ENCODE measurements at places on chromosomes 6 and 20.

DNA sequence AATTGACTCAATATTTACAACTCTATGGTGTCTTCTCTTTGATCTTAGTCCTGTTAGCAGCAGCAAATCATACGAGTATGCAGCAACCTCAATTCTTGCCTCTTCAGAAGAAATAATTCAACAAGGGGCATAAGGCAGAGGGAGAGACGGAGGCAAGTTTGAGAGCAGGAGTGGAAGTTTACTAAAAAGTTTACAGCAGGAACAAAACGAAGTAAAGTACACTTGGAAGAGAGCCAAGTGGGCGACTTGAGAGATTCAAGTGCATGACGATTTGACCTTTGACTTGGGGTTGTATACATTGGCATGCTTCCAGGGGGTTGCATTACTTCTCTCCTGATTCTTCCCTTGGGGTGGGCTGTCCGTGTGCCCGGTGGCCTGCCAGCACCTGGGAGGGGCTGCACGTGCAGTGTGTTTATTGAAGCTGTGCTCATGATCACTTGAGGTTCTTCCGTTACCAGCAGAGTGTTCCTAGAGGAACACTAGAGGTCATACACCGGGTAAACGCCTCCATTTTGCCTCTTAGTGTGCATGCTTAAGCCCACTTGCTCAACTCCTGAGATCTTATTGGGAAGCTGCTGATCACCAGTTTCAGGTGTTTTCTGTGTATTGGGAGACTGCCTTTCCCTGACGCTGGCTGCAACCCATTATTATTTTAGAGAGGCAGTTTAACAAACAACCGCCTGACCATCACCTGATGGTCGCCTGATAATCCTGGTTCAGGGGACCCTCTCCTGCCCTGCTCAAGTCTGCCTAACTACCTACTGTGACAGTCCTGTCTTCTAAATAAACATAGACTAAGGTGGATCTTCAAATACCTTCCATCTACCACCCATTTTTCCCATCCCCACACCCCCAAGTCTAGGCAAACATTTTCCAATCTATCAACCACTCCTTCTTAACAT, 172.4 kb upstream of the MYLIP start:
- DNase-seq, result no peak

DNA sequence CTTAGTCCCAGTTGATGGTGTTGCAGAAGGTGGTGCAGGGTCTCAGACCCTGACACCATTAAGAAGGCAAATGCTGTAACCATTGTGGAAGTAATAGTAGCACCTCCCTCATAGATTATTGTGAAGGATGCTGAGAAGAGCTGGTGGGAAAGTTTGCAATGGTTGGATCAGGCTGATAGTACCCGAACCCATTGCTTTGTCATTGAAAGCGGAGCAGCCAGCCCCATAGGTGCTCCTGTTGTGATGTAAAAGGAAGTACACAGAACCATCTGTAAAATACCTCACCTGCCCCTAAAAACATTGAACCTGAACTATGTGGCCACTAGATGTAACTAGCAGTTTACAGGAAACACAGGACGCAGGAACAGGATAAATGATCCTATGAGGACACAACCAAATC, 31.5 kb downstream of the RIOK1 start:
- no peak for DNase-seq

GRCh38 chr6:144065213-144065660, 30.1 kb downstream of the SF3B5 start:
- no peak for DNase-seq

DNA sequence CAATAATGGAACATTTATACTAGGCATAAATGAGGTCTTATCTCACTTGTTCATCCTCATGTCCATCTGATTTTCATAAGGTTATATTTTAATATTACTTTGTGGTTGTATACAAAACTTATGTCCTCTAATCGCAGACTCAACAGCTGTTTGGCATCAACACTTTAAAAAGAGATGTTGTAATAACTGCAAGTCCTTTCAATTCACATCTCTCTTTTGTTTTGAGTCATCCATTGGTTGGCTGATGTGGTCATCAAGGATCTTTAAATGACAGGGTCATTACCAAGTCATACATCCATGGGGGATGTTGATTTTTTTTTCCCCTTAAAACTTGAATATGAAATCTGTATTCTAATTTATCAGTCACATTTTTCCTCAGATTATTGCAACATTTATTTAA, 299.4 kb upstream of the NRSN1 start:
- no peak for DNase-seq

DNA sequence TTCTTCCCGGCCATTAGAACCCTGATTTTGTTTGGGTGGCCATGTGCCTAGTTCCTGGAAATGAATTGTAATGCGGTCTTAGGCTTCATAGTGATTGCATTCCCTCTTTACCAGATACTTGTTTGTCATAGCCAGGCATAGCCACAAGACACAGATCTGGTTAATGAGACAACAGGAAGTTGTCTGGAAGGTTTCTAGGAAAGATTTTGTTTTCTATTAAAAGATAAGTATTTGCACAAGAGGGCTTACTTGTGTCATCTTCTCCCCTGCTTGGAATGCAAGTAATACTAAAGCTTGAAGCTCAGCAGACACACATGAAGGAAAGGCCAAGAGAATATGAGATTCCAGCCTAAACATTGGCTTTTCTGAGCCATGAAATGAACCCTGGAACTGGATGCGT, 12.9 kb downstream of the FARS2 start:
- no peak for DNase-seq
